ENCODE measurements at places on chromosomes 12 and 14.

GRCh38 chr12:52361553-52361952 lies 5.7 kb downstream of the KRT85 start:
- DNase-seq = no peak

DNA sequence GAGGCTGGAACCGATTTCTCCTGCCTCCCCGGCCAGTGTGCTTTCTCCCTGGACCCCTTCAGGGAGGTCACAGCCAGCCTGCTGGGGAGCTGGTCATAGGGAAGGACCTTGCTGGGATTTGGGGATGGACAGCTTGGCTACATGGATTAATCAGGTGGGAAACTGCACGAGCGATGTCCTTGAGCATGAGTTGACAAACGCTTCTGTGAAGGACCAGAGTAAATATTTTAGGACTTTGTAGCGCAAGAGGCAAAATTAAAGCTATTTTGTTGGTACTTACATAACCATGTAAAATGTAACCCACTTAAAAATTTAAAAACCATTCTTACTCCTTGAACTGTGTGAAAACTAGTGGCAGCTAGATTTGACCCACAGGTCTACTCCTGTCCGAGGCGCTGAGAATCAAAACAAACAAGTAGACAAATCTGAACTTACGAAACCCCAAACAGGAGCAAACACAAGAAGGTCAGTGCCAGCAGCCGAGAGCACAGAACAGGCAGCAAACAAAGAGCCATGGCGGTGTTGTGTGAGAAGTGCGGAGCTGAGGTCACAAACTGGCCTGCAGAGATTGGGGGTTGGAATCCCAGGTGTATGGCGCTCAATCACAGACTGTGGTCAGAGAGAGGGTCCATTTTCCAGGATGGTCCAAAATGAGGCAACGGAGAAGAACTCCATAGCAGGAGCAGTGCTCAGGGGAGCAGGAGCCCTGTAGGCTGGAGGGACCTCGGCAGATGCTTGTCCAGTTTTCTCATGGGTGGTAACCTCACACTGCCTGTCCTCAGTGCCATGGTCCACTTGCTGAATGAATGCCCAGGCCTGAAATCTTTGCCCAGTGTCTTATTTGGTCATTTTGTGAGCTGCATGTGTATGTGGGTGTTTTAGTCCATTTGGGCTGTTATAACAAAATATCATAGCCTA lies 79.2 kb upstream of the CLMN start:
- no peak for DNase-seq

GRCh38 chr12:25996677-25997076 lies 38.2 kb downstream of the RASSF8 start:
- no peak for DNase-seq

- DNase-seq = no peak
Measured at GRCh38 chr12:29455087-29455486, 42.4 kb downstream of the OVCH1 start.

DNA sequence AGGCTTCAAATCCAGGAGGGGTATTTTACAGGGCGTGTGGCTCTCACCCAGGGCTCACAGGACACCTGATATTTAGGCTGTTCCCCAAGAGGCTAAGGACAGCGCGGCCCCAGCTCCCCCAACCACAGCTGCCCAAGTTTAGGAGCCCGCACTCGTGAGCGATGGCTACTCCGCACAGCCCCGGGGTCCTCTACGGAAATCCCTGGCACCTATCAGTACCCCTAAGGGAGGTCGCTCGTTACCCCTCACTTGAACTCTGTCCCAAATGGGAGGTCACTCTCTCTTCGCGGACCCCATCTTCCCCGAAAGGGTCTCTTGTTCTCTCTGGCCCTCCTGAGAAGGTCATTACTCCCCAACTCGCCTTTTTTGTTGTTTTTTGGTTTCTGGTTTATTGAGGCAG lies 708 bp upstream of the P2RX4 start:
- no peak for DNase-seq

GRCh38 chr12:123860377-123860776 lies 98.3 kb downstream of the DNAH10 start:
- DNase-seq = no peak

GRCh38 chr12:50708631-50709030 lies 55.3 kb upstream of the ATF1 start:
- no peak for DNase-seq

- no peak for DNase-seq
Measured at GRCh38 chr12:1836241-1836803, 16.0 kb downstream of the LRTM2 start.

DNA sequence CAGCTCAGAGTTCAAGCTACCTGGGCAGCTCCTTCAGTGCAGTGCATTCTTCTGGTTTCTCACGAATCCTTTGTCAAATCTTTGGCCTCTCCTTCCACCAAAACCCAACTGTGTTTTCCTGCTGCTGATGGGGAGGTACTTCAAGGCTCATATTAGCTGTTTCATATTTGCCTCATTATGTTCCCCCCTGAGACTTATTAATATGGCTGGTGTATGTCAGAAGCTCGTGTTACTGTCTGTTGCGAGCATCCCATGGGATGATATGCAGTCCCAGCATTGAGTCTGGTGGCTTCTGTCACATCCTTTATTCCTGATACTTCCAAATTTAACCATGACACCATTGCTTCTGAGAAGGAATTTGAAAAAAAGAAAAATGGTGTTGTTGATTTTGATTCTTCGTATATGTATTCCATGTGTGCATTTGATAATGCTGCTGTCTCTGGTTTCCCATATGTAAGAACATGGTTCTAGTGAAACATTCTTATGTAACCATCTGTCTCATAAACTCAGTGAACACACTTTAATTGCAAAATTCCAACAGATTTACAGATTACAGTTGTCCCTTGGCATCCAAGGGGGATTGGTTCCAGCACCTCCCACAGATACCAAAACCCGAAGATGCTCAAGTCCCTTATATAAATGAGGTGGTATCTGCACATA lies 149.1 kb downstream of the KICS2 start:
- DNase-seq = no peak

GRCh38 chr12:47903927-47904712 lies 674 bp downstream of the VDR start:
- DNase-seq = peak; percentile 53
